ENCODE measurements at places on chromosomes 3 and 15. TPM values are rescaled to one million over a fixed set of nuclear protein-coding genes. Genes with fewer than 3 reads are reported as not detected.

Gene C3orf85
- not detected for total RNA-seq

Gene HCN4
- total RNA-seq: 6.6 TPM

Gene SLMAP
- 84.8 TPM for total RNA-seq

Gene TOMM70
- total RNA-seq: 104 TPM

Gene CIDEC
- total RNA-seq: not detected

Gene SH2D7
- total RNA-seq: not detected

Gene PGBD4
- total RNA-seq: 4.7 TPM

Gene HGD
- 0.63 TPM for total RNA-seq

Gene GRK7
- 0.31 TPM for total RNA-seq

Gene TPRG1
- total RNA-seq: 2.5 TPM

Gene LMAN1L
- total RNA-seq: not detected

Gene SNX4
- total RNA-seq: 70.4 TPM

Gene CHRNA7
- 8.8 TPM for total RNA-seq

Gene GCNT3
- not detected for total RNA-seq

Gene CADPS
- 418 TPM for total RNA-seq

Gene ARNT2
- total RNA-seq: 69.2 TPM

Gene ZBTB20
- total RNA-seq: 164 TPM

Gene SOX14
- not detected for total RNA-seq

Gene POTEB2
- total RNA-seq: not detected

Gene SAMMSON
- not detected for total RNA-seq

Gene KLF15
- 3.1 TPM for total RNA-seq

Gene PPIB
- 121 TPM for total RNA-seq

Gene SYNPR
- total RNA-seq: 45.7 TPM

Gene EPM2AIP1
- 59.2 TPM for total RNA-seq

Gene DUOX2
- not detected for total RNA-seq

Gene SPSB4
- total RNA-seq: 19.1 TPM

Gene KCNMB2
- total RNA-seq: 11.9 TPM

Gene TUSC7
- not detected for total RNA-seq

Gene CEP97
- 73.6 TPM for total RNA-seq

Gene ASB14
- not detected for total RNA-seq

Gene PIF1
- 3.8 TPM for total RNA-seq

Gene STAC
- 14.7 TPM for total RNA-seq

Gene GOLGA8N
- 3.1 TPM for total RNA-seq

Gene IGSF11
- total RNA-seq: 19.4 TPM

Gene MRPS22
- total RNA-seq: 53.2 TPM

Gene ZNF385D
- 23.2 TPM for total RNA-seq

Gene C3orf49
- not detected for total RNA-seq

Gene CADM2
- 120 TPM for total RNA-seq

Gene PTX3
- total RNA-seq: 7.5 TPM

Gene GOLGA8J
- not detected for total RNA-seq

Gene KCNMB3
- total RNA-seq: 9.7 TPM

Gene PPP1R14D
- total RNA-seq: not detected

Gene NANOGP8
- total RNA-seq: not detected

Gene VGLL3
- total RNA-seq: 0.94 TPM

Gene ALDH1A3
- 0.63 TPM for total RNA-seq

Gene EFHB
- 0.63 TPM for total RNA-seq

Measured in parietal lobe (tissue), 2 donors.